Fibroblast of lung (primary cell): ENCODE measurements at places on chromosomes 7 and 10.
A peak's percentile ranks its signal among the peaks of the same experiment; 100 is the strongest.

GRCh38 chr10:132580143-132580542 is 42.6 kb downstream of the INPP5A start:
- DNase-seq = no peak

DNA sequence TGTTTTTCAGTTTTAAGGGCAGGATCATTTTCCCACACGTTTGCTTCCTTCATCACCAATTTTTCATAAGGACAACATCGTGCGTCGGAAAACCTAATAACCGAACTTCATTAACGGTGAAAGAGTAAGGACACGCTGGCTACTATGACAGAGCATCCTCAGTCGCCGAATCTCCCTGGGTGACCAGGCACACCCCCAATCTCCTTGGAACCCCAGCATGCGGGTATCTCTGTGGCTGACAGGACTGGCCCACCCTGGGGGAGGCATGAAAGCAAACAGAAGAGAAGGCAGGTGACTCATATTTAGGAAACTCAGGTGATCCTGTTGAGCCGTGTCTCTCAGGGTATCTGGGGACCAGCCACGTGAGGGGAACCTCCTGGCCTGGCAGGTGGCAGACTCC is 134.2 kb downstream of the DIP2C start:
- DNase-seq = no peak

GRCh38 chr10:2852574-2853323 is 214.6 kb upstream of the PFKP start:
- DNase-seq = no peak

- DNase-seq = peak; percentile 94
Measured at GRCh38 chr7:123797673-123798531, 47.1 kb upstream of the HYAL4 start.

DNA sequence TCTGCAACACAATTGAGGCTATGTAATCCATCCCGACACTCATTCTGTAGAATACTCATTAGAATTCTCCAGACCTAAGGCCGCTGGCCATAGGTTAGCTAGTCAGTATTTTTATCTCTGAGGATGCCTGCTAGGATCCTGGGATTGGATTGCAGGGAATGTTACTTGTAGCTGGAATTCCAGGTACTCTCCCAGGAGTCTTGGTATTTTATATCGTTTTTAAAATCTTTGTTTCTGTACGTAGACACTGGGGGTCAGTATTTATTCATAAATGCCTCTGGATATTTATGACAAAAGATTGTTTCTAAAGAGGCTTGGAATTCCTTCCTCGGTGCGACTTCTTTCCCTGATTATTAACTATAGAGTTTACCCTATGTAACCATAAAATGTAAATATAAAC is 40.1 kb downstream of the BPGM start:
- peak; percentile 39 for DNase-seq

DNA sequence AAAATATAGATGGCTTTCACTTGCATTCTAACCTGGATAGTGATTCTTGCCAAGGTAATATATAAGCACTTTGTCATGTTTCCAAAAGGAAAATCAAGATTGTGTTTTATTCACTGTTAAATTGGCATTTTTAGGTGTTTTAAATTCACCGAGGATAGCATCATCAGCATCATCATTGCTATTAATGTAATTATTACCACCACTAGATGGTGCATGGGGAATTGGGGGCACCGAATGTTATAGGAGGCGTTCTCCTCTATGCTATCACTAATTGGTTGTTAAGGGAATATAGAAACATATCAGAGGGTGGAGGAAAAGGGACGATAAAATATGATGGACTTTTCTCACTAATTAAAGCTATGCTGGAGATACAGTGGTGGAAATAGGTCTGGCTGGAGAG is 95.5 kb downstream of the CELF2 start:
- no peak for DNase-seq

- DNase-seq = no peak
Measured at GRCh38 chr7:116251675-116252074, 41.3 kb downstream of the TES start.

- peak; percentile 55 for DNase-seq
Measured at GRCh38 chr10:100993986-100994708, 5.5 kb upstream of the LZTS2 start.

GRCh38 chr10:8617792-8618191 is 563.3 kb downstream of the GATA3 start:
- DNase-seq = no peak

- no peak for DNase-seq
Measured at GRCh38 chr7:75635036-75635435, 103.7 kb downstream of the HIP1 start.

- no peak for DNase-seq
Measured at GRCh38 chr10:48279081-48279751, 4.7 kb upstream of the FRMPD2 start.

DNA sequence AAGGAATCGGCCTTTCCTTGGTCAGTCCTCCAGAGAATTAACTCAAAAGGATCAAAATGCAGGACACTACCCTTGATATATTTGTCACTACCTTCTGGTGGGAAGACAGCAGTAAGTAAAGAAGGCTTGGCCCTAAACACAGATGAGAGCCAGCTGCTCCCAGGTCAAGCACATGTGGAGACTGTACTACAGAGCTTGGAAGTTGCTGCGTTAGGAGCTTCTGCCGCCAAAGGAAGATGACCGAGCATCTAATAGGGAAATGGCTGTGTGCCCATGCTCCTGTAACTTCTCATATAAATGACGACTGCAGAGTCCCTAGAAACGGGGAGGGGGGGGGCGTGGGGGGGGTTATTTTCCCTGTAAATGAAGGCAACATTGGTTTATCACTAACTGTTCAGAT is 59.0 kb downstream of the PODXL start:
- no peak for DNase-seq

- no peak for DNase-seq
Measured at GRCh38 chr7:6026820-6027311, 4.3 kb upstream of the ANKRD61 start.

GRCh38 chr10:52949899-52950298 is 177.3 kb upstream of the MBL2 start:
- no peak for DNase-seq
